ENCODE measurements at places on chromosomes 7 and 10.
A peak's percentile ranks its signal among the peaks of the same experiment; 100 is the strongest.

GRCh38 chr10:127781412-127781811, 44.4 kb downstream of the FOXI2 start:
- DNase-seq = no peak

DNA sequence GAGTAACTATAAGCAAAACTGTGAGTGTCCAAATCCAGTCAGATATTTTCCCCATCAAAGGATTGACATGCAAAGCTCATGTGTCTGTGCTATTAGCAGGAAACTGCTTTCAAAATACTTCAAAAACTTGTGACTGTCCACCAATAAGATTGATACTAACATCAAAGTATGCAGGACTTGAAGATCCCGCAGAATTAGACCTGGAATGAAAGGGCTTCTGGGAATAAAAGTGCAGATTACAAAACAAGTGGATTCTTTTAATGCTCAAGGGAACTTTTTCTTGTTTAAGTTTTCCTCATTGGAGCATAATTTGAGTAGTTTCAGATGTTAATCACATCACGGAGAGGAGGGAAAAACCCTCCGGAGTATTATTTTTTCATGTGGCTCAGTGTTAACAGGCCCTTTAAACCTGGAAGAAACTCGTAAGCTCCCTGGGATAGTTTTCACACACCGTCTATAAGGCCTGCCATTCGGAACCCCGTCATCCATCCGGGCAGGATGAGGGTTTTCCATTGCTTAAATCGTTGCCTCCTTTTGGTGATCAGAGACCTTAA, 33.9 kb upstream of the MKX start:
- no peak for DNase-seq

- DNase-seq = no peak
Measured at GRCh38 chr7:123645516-123645915, 10.2 kb upstream of the LMOD2 start.

DNA sequence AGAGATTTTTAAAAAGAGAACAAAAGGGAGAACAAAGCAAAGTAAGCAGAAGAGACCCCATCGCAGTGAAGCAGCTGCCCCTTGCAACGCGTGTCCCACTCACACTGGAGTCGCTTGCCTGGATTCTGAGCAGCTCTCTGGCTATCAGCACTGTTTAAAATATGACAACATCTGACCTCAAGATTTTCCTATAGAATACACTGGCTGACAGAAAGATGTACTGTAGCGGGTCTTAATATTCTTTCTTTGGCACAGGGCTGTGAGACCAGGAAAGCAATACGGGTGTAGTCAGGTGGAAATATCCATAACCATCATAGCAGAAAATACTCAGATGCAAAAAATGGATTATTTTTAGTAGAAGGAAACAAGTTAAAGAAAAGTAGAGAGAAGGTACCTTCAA, 125.7 kb upstream of the TNS3 start:
- no peak for DNase-seq

DNA sequence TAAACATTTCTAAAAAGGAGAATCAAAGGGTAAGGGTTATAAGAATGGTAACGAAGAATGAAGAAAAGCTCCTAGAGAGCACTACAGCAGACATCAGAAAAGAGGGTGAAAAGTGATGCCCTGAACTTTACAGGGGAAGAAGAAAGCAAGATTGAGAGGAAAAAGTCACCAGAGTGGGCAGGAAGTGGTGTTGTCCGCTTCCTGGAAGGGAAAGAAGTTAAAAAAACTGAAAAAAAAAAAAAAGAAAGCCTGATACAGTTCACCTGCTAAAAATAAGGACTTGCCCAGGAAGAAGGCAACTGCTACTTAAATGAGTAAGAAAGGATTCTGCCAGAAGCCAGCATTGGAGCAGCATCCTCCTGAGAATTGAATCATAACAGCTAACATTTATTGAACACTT, 330.1 kb upstream of the PHF14 start:
- no peak for DNase-seq

- DNase-seq = no peak
Measured at GRCh38 chr10:86047588-86047987, 319.0 kb downstream of the GRID1 start.

- no peak for DNase-seq
Measured at GRCh38 chr10:86249794-86250193, 116.8 kb downstream of the GRID1 start.

DNA sequence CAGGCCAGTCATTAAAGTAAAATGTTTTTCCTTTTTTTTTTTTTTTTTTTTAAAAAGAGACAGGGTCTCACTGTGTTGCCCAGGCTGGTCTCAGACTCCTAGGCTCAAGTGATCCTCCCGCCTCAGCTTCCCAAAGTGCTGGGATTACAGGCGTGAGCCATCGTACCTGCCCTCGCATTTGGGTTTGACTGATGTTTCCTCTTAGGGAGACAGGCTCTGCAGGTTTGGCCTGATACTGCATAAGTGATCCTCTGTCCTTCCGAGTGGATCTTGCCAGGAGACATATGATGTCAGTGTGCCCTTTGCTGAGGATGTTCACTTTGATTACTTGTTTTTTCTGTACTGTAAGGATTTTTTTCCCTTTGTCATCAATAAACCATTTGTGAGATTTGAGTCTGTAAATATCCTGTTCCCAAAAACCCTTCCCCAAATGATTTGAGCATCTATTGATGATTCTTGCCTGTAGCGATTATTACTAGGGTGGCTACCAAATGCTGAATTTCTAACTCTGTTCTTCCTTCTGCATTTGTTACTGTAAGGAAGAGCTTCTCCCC, 19.7 kb downstream of the LIMK1 start:
- DNase-seq = no peak

- DNase-seq = no peak
Measured at GRCh38 chr10:23779301-23779700, 340.4 kb downstream of the OTUD1 start.

- no peak for DNase-seq
Measured at GRCh38 chr10:17177014-17177413, 24.5 kb downstream of the TRDMT1 start.

- DNase-seq = no peak
Measured at GRCh38 chr10:607545-608185, 81.8 kb downstream of the DIP2C start.

- no peak for DNase-seq
Measured at GRCh38 chr7:134722786-134723322, 56.6 kb upstream of the CALD1 start.

GRCh38 chr7:16656141-16656540, 10.2 kb downstream of the BZW2 start:
- no peak for DNase-seq

- DNase-seq = no peak
Measured at GRCh38 chr7:158705234-158705850, 738 bp upstream of the NCAPG2 start.

DNA sequence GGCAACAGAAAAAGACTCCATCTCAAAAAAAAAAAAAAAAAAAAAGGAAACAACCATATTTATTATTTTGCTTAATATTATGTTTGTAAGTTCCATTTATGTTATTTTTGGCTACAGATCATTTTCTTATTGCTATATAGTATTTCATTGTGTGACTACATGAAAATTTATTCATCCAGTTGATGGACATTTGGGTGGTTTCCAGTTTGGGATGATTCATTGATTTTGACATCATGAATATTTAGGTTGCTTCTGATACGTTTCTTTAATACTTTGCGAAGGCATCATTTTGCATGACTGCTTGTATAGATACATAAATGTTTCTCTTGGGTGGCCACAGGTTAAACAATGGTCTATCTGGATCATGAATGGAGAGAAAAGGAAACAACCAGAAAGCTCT, 2.0 kb upstream of the NPSR1 start:
- DNase-seq = no peak

- no peak for DNase-seq
Measured at GRCh38 chr7:31811650-31812461, 124.8 kb downstream of the PPP1R17 start.

GRCh38 chr7:80372415-80372814, 139.4 kb downstream of the GNAT3 start:
- no peak for DNase-seq

DNA sequence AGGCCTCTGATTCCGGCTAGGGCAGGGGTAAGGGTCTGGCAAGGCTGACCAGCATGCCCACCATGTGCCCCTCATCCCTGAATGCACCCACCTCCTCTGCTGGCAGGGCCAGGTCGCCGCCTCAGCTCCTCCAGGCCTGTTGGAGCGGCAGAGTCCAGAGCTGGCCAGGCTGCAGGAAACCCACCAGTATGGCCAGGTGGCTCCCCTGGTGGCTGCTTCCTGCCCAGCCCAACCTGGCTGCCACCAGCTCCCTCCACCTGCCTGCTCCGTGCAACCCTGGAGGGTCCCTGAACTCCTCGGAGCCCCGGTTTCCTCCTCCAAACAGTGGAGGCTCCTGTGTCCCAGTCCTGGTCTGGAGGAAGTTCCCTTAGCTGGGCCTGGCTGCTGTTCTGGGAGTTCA, 39.6 kb downstream of the MICALL2 start:
- no peak for DNase-seq

DNA sequence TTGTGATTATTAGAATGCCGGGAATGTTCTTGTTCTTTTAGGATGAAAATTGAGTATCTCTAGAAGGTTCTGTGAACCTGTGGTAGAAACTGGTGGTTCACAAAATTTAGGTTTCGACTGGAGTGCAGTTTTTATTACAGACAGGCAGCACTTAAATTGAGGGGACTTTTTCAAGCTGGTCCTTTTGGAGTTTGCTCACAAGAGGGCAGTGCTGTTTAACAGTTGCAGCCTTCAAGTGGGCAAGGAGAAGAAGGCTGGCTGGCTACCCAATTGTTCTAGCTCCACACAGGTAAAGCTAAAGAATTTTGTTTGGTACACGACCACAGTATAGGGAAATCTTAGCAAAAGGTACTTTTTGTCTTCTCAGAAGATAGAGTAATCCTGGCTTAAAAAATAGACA, 233.6 kb downstream of the SNX13 start:
- no peak for DNase-seq

GRCh38 chr10:71136036-71136721, 76.2 kb upstream of the UNC5B start:
- DNase-seq = no peak

- DNase-seq = peak; percentile 39
Measured at GRCh38 chr10:84264611-84265141, 19.8 kb downstream of the RGR start.

GRCh38 chr10:53091574-53091973, 319.0 kb upstream of the MBL2 start:
- DNase-seq = no peak

DNA sequence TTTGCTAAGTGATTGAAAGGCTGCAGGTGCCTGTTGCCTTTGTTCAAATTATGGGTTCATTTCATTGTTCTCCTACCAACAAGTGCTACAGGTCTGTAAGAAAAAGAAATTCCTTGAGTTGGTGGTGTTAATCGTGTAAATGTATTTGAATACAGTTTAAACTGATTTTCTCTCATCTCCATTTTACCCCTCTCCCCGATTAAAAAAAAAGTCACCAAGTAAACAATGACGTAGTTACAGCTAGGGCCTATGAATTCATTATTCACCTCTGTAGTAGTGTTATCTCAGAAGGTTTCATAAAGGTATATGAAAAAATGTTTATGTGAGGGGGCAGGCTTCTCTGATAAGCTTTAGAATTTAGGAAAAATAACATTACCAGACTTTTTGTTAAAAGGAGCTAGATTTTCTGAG, 1.1 kb downstream of the REEP3 start:
- no peak for DNase-seq

- no peak for DNase-seq
Measured at GRCh38 chr10:11789306-11789705, 33.9 kb upstream of the PROSER2 start.

- DNase-seq = no peak
Measured at GRCh38 chr10:32930036-32930435, 28.0 kb downstream of the ITGB1 start.

- DNase-seq = no peak
Measured at GRCh38 chr10:101967713-101968112, 88.3 kb downstream of the ARMH3 start.

DNA sequence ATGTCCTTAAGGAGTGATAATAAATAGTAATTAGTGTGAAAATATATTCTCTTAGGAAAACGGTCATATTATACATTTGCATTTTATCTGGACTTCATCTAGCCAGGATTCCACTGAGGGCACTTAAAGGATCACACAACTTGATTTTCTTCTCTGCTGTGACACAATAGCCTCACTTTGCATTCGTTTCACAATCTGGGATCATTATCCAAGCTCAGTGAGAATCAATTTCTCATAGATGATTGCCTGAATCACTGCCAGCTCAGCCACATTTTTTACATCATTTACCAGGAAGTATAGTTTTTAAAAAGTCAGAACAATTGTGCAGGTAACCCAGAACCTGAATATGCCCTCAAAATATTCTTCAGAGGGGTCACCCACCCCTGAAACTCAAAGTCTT, 68.9 kb downstream of the PTPRZ1 start:
- DNase-seq = no peak

DNA sequence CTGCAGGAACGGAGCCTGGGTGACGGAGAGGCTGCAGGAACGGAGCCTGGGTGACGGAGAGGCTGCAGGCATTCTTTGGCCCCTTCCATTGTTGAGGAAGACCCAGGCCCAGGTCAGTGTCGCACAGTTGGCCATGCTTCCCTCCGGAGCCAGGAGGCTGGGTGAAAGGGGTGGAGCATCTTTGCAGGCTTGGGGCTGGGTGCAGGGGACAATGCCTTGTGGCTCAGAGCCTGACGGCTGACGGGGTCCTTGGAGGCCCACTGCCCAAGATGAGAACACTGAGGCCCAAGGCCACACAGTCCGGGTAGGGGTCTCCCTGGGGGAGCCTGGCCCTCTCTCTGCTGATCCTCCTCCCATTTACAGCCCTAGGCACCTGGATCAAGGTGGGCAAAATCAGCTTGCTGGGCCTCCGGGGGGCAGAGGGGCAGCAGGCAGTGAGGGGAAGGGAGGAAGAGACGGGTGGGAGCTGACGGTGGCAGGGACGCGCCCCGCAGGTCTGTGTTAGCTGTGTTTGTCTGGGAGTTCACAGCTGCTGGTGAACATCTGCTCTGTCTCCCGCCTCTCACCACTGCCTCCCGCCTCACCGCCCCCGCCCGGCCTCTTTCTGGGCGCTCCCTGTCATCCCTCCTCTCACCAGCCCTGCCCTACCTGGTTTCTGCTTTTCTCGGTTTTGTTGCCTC, 30.6 kb upstream of the PCBD1 start:
- no peak for DNase-seq

GRCh38 chr7:154857240-154857639, 145.7 kb downstream of the PAXIP1 start:
- DNase-seq = no peak

- DNase-seq = no peak
Measured at GRCh38 chr7:444606-445005, 75.0 kb downstream of the PDGFA start.

- no peak for DNase-seq
Measured at GRCh38 chr10:27192284-27192683, 37.1 kb downstream of the MASTL start.

DNA sequence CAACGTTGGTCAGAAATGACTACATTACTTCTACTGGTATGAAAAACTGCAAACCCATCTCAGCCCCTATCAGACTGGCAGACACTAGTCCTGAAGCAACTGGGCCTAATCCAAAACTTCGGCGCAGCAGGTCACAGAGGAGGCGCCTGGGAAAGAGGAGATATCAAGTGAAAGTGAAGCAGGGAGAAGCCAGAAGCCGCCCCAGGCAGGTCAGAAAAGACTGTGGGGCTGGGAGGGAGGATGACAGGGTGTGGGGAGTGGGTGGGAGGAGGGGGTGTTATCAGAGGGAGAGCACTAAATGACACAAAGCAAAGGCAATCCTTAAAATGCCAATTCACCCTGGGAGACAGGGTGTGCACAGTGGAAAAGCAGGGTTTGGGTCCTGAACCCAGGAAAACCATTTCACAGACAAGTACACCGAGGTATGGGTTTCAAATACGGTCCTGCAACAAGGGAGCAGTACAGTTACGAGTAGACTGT, 731 bp downstream of the CHCHD3 start:
- DNase-seq = peak; percentile 1
